Esophagus muscularis mucosa (tissue), 4 donors: ENCODE measurements at places on chromosomes 2 and 18.

- no peaks in the 10 kb centered on the region for H3K36me3 ChIP-seq
- DNase-seq: no peak
- H3K4me1 ChIP-seq: peaks cover 10% of the 10 kb centered on the region
- H3K27me3 ChIP-seq: no peaks in the 10 kb centered on the region
- no peak overlapping the region for H3K27ac ChIP-seq
- no peak overlapping the region for H3K4me3 ChIP-seq
Observed at GRCh38 chr2:219592736-219593135, 4.9 kb upstream of the STK11IP start.

DNA sequence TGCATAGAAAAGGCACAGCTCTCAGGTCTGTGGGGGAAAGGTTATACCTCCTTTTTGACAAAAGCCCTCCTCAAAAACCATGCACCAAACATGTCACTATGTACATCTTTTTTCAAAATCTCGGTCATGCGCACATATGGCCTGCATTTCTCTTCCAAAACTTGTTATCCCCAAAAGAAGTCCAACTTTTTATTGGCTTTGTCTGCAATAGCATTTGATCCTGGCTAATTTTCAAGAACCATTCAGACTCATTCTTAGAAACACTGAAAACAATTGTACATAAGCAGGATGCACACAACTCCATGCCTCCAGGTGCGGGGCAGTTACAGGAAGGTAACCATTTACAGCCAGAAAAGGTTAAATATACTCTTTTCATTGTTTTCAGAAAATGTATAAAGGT, 21.9 kb downstream of the SERTAD2 start:
- DNase-seq: no peak
- peaks cover 38% of the 10 kb centered on the region for H3K36me3 ChIP-seq
- no peak overlapping the region for H3K4me3 ChIP-seq

- H3K27ac ChIP-seq: no peak overlapping the region
- peaks cover 28% of the 10 kb centered on the region for H3K36me3 ChIP-seq
- no peak overlapping the region for H3K4me3 ChIP-seq
- H3K4me1 ChIP-seq: no peaks in the 10 kb centered on the region
- H3K27me3 ChIP-seq: no peaks in the 10 kb centered on the region
Observed at GRCh38 chr2:95082477-95082876, 39.1 kb downstream of the MRPS5 start.

DNA sequence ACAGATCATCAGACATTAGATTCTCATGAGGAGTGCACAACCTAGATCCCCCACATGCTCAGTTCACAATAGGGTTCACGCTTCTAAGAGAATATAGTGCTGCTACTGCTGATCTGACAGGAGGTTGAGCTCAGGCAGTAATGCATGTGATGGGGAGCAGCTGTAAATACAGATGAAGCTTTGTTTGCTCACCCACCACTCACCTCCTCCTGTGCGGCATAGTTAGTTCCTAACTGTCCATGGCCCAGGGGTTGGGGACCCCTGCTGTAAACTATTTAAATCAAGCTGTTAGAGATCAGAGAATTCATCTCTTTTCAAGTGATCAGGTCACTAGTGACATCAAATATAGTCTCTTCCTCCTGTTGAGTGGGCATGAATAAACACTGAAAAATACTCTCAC, 88.8 kb upstream of the ACVR2A start:
- H3K4me3 ChIP-seq: no peak overlapping the region
- no peaks in the 10 kb centered on the region for H3K27me3 ChIP-seq
- no peak for DNase-seq
- no peak overlapping the region for H3K27ac ChIP-seq
- H3K4me1 ChIP-seq: no peaks in the 10 kb centered on the region
- no peaks in the 10 kb centered on the region for H3K36me3 ChIP-seq

GRCh38 chr2:235654103-235654813, 160.4 kb downstream of the AGAP1 start:
- no peak overlapping the region for H3K27ac ChIP-seq
- no peak for DNase-seq
- H3K27me3 ChIP-seq: no peaks in the 10 kb centered on the region
- H3K36me3 ChIP-seq: no peaks in the 10 kb centered on the region
- H3K4me3 ChIP-seq: no peak overlapping the region
- H3K4me1 ChIP-seq: peaks cover 37% of the 10 kb centered on the region

- no peak overlapping the region for H3K27ac ChIP-seq
- DNase-seq: no peak
- no peak overlapping the region for H3K4me3 ChIP-seq
- no peaks in the 10 kb centered on the region for H3K27me3 ChIP-seq
- H3K4me1 ChIP-seq: no peaks in the 10 kb centered on the region
Observed at GRCh38 chr2:227436436-227437174, 35.4 kb upstream of the AGFG1 start.
